ENCODE measurements at places on chromosomes 3 and 15. TPM values are rescaled to one million over a fixed set of nuclear protein-coding genes. Genes with fewer than 3 reads are reported as not detected.

DNA sequence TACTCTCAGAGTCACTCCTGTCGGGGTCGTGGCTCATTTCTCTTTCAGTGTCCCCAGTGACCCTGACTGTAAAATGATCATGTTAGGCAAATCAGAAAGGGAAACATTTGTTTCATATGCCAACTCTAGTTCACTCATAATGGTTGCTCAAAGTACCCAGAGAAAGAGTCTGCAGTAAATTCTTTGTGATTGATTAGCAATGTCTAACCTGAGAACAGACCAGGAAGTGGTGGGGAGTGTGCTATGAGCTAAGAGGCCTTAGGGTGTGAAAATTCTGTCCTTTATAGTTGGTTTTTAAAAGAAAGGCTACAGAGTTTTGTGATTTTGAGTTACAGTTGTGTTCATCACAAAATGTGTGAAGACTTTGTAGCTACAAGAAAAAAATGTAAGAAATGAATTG, 108.9 kb downstream of the EDEM1 start:
- no peaks in the 10 kb centered on the region for H3K27me3 ChIP-seq
- H3K4me3 ChIP-seq = no peak overlapping the region
- no peak for DNase-seq
- no peak overlapping the region for H3K27ac ChIP-seq
- no peaks in the 10 kb centered on the region for H3K4me1 ChIP-seq

The GALNT15 gene
- total RNA-seq = 1.3 TPM

The GAP43 gene
- not detected for total RNA-seq

The GOLGA6A gene
- not detected for total RNA-seq

The RETNLB gene
- total RNA-seq = not detected

DNA sequence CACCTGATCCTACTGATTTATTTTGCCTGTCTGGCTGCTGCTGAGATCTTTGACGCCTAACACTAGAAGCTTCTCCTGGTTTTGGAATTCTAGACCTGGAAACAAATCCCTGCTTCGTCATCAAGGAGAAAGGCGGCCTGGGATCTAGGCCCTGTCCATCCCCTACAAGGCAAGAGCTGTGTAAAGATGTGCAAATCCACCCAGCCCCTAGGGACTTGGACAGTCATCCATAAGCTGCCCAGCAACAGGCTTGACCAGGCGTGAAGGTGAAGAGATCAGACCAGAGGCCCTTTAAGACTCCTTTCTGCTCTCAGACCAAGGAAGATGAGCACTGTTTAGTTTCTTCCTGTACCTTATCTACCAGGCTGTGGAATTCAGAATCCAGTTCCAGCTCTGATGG, 32.2 kb downstream of the SLC41A3 start:
- no peak overlapping the region for H3K27ac ChIP-seq
- no peak for DNase-seq
- no peak overlapping the region for H3K4me3 ChIP-seq
- no peaks in the 10 kb centered on the region for H3K27me3 ChIP-seq

- H3K36me3 ChIP-seq = no peaks in the 10 kb centered on the region
- H3K27me3 ChIP-seq = no peaks in the 10 kb centered on the region
- no peak for DNase-seq
- H3K27ac ChIP-seq = no peak overlapping the region
- no peak overlapping the region for H3K4me3 ChIP-seq
These were observed 128.0 kb downstream of the DNAJB8 start for GRCh38 chr3:128338536-128339330.

The AMIGO3 gene
- 4.0 TPM for total RNA-seq

The CEP19 gene
- total RNA-seq = 2.5 TPM

DNA sequence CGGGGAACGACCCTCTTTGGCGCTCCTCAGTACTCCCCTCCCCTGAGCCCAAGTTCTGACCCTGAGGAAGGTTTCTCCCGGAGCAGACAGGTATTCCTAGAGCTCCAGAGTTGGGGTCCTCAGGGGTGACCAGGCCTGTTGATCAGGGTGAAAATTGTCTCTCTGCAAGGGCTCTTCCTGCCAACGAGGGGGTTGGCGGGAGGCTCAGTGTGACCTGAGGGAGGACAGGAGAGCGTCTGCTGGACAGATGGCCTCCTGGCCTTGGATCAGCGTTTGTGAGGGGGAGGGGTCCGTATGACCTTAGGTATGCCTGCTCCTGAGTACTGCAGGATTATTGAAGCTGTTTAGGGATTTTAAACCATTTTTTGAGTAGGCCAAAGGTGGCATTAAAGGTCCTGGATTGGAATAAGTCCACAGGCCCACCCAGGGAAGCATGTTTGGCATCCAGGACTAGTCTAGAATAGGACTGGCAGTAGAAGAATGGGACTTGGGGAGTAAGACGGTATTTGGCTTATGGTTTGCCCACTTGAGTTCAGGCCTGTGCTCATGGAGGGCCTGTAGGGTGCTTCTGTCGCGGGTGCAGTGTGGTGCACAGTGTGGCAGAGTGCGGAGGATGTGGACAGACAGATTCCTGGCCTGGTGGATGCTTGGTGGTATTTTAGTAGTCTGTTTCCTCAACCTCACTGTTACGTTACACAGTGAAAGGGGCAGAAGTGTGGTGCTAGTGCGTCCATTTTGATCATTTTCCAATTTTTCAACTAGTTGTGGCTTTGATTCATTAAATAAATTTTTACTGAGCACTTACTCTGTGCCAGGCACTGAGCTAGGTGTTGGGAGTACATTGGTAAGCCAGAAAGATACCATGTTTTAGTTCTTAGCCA, 959 bp downstream of the ZNF592 start:
- H3K27me3 ChIP-seq = no peaks in the 10 kb centered on the region
- DNase-seq = peak; percentile 53
- H3K27ac ChIP-seq = peak overlapping the region; percentile 59
- H3K4me3 ChIP-seq = peak overlapping the region; percentile 95
- peaks cover 16% of the 10 kb centered on the region for H3K36me3 ChIP-seq

DNA sequence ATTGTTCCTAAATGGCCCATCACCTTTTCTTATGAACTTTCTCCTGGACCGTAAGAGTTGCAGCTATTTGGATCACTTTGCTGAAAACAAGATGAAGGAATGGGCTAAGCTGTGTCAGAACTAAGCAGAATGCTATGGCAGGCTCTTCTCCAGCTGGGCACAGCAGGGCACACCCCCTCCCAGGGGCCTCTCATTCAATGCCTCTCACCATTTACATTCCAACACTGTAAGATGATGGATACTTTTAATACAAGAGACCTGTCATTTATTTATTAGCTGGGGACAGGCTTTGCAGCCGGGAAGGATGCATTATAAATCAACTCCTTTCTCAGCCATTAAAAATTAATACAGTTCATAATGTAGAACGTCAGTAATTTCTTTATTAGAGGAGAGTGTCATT, 240.1 kb downstream of the NTRK3 start:
- no peak overlapping the region for H3K27ac ChIP-seq
- no peaks in the 10 kb centered on the region for H3K36me3 ChIP-seq
- H3K4me1 ChIP-seq = no peaks in the 10 kb centered on the region
- no peaks in the 10 kb centered on the region for H3K27me3 ChIP-seq
- no peak for DNase-seq
- no peak overlapping the region for H3K4me3 ChIP-seq

- H3K27ac ChIP-seq = no peak overlapping the region
- H3K4me3 ChIP-seq = no peak overlapping the region
- H3K4me1 ChIP-seq = no peaks in the 10 kb centered on the region
- H3K36me3 ChIP-seq = no peaks in the 10 kb centered on the region
These were observed 77.8 kb upstream of the LPP start for GRCh38 chr3:188076176-188076575.

DNA sequence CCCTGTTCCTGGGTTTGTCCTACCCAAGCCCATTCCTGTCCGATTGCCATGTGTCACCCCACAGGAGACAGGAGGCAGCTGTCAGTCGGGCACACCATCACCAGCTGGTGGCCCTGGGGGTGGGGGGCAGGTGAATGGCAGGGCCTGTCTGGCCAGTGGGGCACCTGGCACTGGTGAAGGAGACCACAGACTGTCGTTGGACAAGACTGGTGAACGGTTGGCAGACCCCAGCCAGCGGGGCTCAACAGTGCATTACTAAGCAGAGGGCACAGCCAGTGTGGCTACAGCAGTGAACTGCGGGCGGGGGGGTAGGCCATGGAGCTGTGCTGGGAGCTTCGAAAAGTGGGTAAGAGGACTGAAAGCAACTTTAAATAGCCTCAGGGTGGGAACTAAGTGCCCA, 2.1 kb downstream of the SEMA7A start:
- no peaks in the 10 kb centered on the region for H3K27me3 ChIP-seq
- H3K27ac ChIP-seq = no peak overlapping the region
- DNase-seq = no peak
- H3K4me3 ChIP-seq = no peak overlapping the region

The SNX22 gene
- 0.05 TPM for total RNA-seq

- no peak for DNase-seq
- H3K36me3 ChIP-seq = no peaks in the 10 kb centered on the region
- no peaks in the 10 kb centered on the region for H3K4me1 ChIP-seq
- H3K4me3 ChIP-seq = no peak overlapping the region
These were observed 281.5 kb upstream of the DPPA4 start for GRCh38 chr3:109618766-109619378.

GRCh38 chr3:145737952-145738351, 423.0 kb downstream of the PLOD2 start:
- H3K4me1 ChIP-seq = no peaks in the 10 kb centered on the region
- H3K27me3 ChIP-seq = no peaks in the 10 kb centered on the region
- no peak overlapping the region for H3K4me3 ChIP-seq
- no peaks in the 10 kb centered on the region for H3K36me3 ChIP-seq
- H3K27ac ChIP-seq = no peak overlapping the region
- no peak for DNase-seq

DNA sequence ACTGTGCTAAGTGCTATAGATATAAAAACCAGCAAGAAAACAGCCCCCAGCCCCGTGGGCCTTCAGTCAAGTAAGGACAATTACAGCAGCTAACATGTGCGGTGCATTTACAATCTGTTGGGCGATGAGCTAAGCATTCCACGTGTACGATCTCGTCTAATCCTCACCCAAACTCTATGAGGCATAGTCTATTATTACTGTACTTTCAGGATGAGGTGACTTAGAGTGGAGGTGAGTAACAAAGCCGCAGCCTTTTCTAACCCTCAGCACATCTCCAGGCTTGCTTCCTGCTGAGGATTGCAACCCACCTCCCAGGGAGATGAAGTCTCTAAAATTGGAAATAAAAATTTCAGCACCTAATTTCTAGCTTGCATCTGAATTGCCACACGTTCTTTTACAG, 53.2 kb upstream of the MCF2L2 start:
- H3K4me1 ChIP-seq = no peaks in the 10 kb centered on the region
- peaks cover 3% of the 10 kb centered on the region for H3K27me3 ChIP-seq
- no peak for DNase-seq
- no peaks in the 10 kb centered on the region for H3K36me3 ChIP-seq
- H3K4me3 ChIP-seq = no peak overlapping the region

- peaks cover 22% of the 10 kb centered on the region for H3K4me1 ChIP-seq
- H3K4me3 ChIP-seq = no peak overlapping the region
- no peaks in the 10 kb centered on the region for H3K36me3 ChIP-seq
- no peak for DNase-seq
- no peaks in the 10 kb centered on the region for H3K27me3 ChIP-seq
These were observed 26.4 kb downstream of the STOML1 start for GRCh38 chr15:73965758-73966113.

DNA sequence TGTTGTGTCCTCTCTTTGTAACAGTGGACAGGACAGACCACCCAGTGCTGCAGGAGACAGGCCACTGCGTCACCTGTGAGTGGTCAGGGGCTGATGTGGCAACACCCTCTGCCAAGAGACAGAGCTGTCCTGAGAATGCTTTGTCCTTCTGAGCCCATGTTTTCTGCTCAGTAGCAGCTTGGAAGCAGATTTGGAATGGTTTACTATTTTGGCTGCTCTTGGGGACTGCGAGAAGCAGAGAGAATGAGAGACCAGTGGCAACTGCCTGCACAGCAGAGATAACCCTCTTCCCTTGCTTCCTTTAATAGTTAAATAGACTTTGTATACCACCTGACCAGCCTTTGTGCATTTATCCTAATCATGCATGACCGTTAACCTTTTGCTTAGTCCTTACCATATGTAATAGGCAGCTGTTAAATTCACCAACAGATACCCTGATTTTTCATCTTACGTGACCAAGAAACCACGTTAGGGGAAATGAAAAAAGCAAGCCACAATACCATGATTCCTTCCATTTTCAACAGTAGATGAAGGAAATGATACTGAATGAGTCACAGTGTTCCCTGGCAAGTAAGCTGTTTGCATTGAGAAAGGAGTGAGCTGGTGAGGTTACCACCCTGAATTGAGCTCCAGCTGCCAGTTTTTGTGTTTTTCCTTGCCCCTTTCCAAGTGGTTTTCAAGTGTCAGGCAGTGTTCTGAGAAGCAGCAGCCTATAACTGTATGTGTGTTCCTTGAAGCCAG, 35.5 kb downstream of the B3GALNT1 start:
- H3K27ac ChIP-seq = peak overlapping the region; percentile 73
- H3K27me3 ChIP-seq = no peaks in the 10 kb centered on the region
- peaks cover 28% of the 10 kb centered on the region for H3K4me1 ChIP-seq
- DNase-seq = peak; percentile 75
- no peaks in the 10 kb centered on the region for H3K36me3 ChIP-seq
- no peak overlapping the region for H3K4me3 ChIP-seq

- no peaks in the 10 kb centered on the region for H3K27me3 ChIP-seq
- no peak overlapping the region for H3K4me3 ChIP-seq
- DNase-seq = no peak
- H3K4me1 ChIP-seq = peaks cover 38% of the 10 kb centered on the region
These were observed 27.3 kb upstream of the MBNL1 start for GRCh38 chr3:152241142-152242017.

DNA sequence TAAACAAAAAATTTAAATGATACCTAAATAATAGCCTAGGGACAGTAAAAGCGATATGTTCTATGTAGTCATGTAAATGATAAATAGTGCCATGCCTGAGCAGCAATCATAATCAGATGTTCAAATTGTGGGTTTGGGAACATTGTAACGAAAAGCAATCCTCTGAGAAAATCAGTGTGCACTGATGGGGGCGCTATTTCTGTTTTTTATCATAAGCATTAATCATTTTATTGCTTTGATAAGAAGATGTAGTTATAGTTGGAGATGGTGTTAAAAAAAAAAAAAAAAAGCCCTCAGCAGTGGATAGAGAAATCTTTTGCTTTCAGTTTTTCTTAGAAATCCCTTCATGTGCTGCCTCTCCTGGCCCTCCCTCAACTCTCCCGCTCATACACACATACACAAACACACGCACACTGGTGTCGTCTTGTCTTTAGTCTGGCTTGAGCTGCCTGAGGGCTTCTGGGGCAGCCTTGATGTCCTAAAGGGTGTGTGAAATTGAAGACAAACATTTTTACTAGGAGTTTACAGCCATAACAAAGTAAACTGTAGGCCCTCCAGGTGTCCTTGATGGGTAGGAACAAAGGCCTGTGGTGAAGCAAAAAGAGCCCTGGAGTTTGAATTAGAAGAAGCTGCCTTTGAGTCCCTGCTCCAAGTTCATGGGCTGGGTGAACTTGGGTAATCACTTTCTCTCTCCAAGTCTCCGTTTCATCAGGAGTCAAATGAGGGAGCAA, 428.1 kb downstream of the SOX2 start:
- H3K27me3 ChIP-seq = no peaks in the 10 kb centered on the region
- no peaks in the 10 kb centered on the region for H3K36me3 ChIP-seq
- no peak for DNase-seq
- H3K27ac ChIP-seq = no peak overlapping the region

Data from SJSA1 (cell line).